GM18507 (cell line): ENCODE measurements at places on chromosomes 1 and 21.
A peak's percentile ranks its signal among the peaks of the same experiment; 100 is the strongest.

DNA sequence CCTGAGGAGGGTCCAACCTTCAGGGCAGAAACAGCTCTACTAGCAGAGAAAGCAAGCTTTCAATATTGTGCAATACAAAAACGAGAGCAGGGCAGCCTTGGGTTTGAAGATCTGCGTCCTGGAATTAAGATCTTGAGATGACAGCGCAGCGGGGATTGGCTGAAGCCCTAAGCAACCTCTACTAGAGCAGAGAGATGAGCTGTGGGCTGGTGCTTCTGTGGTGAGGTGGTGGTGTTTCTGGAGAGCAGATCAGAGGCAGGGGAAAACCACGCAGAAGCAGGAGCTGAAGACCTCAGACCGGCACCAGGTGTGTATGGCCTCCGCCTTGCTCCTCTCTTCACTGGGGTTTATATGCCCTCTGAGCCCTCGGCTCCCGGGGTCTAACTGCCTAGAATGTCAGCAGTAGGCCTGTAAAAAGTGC lies 12.5 kb downstream of the TRAF3IP3 start:
- peak; percentile 52 for DNase-seq

DNA sequence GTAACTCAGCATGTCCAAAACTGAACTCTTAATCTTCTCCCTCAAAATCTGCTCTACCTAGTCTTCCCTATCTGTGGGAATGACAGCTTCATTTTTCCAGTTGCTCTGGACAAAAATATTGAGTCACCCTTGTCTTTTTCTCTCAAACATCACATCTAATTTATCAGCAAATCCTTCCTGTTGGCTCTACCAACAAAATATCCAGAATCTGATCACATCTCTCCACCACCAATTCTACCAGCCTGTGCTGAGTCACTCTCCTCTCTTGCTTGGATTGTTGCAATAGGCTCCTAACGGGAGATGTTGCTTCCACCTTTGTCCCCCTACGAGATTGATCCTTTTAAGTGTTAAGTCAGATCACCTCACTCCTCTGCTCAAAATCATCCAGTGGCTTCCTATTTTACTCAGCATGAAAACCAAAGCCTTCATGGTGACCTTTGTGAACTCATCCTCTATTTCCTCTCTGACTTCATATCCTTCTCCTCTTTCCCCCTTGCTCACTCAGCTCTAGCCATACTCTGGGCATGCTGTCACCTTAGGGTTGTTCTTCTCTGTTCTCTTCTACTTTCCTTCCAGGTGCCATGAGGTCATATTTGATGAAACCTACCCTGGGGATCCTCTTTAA lies 21.5 kb upstream of the SMYD2 start:
- no peak for DNase-seq

DNA sequence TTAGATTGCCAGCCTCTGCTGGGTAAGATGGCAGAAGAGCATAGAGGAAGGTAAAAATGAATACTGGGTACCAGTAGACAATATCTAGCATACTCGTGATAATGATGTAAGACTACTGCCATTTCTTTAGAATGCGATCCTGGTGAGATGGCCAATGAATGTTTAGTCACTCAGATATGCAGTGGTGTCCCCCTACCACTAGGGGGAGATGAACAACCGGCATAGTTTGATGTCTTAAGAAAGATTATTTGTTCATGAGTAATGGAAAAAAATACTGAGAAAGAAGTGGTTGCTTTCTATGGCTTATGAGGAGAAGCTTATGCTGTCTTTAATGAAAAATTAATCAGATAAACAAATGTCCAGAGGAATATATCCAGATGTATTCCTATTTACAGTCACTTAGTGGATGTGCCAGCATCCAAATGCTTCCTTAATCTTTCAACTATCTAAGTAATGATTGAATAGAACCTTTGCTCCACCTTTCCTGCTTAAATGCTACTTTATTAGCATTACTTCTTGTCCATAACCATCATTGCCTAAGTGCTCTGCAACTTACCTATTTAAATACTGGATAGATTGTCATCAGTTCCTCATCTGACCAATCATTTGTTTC lies 256.6 kb downstream of the ST6GALNAC3 start:
- peak; percentile 15 for DNase-seq

DNA sequence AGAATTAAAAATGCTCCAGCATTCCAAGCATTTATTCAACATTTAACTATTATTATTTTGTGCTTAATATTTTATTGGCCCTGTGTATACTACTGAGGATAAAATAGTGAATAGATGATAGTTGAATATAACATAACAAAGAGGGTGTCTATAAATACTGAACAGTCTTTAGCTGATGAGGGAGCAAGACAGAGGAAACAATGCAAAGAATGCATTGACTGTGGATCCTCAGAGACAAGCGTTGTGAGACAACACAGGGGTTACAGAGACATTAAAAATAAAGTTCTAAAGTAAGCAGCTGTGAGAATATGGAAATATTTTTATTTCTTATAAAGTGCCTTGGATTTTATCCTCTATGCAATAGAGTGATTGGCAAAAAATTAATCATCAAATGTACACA lies 1133.1 kb downstream of the PLA2G4A start:
- no peak for DNase-seq

GRCh38 chr1:34263406-34263805 lies 86.7 kb downstream of the C1orf94 start:
- no peak for DNase-seq

DNA sequence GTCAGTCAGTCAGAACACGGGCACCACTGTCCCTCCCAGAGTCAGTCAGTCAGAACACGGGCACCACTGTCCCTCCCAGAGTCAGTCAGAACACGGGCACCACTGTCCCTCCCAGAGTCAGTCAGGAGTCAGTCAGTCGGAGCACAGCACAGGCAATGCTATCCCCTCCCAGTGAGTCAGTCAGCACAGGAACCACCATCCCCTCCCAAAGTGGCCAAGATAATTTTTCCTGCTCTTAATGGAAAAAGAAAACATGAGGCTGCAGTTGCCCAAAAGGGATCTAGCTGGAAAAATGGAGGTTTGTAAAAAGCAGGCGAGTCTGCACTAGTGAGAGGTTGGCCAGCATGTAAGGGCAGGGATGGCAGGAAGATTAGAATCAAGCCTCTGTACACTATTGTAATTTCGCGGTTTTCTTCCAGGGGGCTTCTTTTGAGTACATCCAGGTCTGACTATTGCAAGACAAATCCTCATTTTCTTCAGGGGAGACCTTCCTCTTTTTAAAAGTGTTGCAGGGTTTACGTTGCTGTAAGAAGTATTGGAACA lies 213.8 kb downstream of the SIPA1L2 start:
- DNase-seq: no peak

GRCh38 chr1:110209715-110210603 lies at the start of gene KCNC4:
KCNC4 (plus strand) TSS chr1:110210314; CDS start chr1:110211500, 1,186 bp downstream.
- DNase-seq: peak; percentile 83

DNA sequence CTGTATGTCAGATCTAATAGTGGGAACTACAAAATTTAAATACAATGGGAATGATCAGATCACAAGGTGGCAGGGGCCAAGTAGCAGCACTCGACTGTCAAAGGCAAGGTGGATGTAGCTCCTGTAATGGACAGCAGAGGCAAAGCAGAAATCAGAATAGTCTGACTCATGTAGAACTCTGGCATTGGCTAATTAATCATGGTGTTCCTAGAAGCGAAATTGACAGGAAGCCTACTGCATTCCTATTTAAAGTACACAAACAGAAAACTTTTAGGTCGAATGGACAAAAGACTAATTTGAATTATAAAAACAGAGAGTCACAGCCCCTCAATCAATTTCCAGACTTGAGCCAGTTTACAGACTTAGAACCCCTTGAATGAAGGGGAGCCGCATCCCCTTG lies 17.4 kb upstream of the IL12RB2 start:
- no peak for DNase-seq

GRCh38 chr21:40840401-40841125 lies 6.4 kb downstream of the DSCAM start:
- DNase-seq: no peak

- DNase-seq: no peak
These were observed 41.2 kb downstream of the RHBG start for GRCh38 chr1:156410238-156410637.

DNA sequence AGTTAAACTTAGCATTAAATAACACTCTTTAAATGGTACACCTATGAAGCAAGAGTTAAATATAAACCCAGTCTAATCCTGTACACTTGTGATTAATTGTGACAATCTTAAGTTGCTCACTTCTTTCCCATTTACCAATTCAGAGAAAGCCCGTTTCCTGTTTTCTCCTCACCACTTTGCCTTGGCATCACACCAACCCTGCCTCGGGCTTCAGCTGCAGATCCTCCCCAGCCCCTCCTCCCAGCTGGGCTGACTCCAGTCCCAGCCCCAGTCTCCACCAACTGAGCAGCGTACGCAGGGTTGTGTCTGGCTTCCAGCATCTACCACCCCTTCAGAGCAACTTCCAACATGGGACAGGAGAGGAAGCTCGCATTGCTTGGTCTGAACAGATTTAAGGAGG lies 4.1 kb downstream of the PYCR2 start:
- no peak for DNase-seq

- DNase-seq: no peak
These were observed 15.0 kb downstream of the C1orf52 start for GRCh38 chr1:85244271-85245061.

DNA sequence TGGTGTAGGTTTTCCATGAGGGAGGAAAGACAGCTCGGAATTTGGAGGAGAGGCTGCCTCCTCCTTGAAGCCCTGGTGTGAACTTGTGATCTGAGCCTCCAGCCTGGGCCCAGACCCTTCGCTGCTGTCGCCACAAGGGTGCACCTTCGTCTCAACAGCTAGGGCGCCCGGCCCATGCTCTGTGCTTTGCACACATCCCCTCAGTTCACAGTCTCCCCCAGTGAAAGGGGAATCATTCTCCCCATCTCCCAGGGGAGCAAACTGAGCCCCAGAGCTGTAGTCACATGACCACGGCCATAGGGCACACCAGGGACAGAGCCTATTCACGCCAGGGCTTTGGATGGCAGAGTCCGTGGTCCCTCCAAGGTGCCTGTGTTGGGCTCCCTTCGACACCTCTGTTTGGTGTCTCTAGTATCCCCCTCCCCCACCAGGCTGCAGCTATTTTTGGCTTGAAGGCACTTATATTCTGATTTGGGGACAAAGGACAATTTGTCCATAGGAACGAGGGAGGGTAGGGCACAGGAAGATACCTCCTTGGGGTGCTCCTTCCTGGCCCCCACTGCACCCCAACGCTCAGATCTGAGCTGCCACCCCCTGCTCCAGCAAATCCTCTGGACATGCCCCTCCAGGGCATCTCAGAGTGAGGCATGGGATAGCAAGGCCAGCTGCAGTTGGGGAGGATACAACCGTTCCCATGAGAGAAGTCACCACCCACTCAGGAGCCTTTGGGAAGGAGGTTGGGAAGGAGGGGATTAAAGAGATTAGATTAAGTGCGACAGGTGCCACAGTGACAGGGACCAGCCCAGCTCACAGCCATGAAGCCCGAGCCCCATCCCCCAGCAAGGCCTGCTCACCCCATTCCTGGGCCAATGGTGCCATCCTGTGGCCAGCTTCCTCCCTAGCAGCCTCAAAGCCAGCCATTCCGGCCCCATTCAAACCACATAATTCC lies 15.7 kb downstream of the MATN1 start:
- peak; percentile 61 for DNase-seq

- DNase-seq: no peak
These were observed 162.8 kb upstream of the KIAA0040 start for GRCh38 chr1:175355414-175355813.

GRCh38 chr1:60791226-60791625 lies 291.1 kb upstream of the NFIA start:
- DNase-seq: no peak

- DNase-seq: no peak
These were observed 292.7 kb downstream of the PRDM2 start for GRCh38 chr1:13992489-13993285.

GRCh38 chr1:189496768-189497167 lies 980.9 kb downstream of the BRINP3 start:
- no peak for DNase-seq

- DNase-seq: no peak
These were observed 48.8 kb downstream of the LRRC40 start for GRCh38 chr1:70156529-70157120.

DNA sequence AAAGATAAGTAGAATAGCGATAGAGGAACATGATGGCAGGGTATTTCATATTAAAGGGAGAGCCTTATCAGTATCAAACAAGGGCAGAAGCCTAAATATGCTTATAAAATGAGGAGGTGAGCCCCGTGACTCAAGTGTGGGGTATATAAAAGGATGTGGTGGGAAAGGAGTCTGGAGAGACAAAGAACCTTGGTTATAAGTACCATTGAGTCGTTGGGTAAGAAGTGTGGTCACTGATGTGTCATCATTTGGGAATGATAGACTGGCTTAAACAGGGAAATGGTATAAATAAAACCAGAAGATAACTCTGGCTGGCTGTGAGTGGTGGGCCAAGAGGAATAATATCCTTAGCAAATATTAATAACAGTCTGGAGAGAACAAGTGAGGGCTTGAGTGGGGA lies 10.9 kb upstream of the CD5L start:
- no peak for DNase-seq

DNA sequence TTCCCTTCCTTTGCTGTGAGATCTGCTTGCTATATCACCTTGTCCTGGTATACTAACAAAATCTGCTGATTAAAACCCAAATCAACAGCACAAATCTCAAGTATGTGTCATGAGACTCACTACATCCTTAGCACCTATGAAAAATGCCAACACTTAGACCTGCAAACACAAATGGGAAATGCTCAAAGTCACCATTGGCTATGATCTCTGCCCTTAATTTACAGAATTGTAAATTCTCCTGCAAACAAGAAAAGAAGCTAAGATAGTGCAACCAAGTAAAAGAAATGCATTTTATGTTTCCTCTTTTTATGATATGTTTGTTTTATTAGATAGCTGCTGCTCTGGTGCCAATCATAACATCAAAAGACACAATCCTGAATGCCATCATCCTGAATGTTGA lies 80.8 kb downstream of the DISC1 start:
- DNase-seq: no peak

DNA sequence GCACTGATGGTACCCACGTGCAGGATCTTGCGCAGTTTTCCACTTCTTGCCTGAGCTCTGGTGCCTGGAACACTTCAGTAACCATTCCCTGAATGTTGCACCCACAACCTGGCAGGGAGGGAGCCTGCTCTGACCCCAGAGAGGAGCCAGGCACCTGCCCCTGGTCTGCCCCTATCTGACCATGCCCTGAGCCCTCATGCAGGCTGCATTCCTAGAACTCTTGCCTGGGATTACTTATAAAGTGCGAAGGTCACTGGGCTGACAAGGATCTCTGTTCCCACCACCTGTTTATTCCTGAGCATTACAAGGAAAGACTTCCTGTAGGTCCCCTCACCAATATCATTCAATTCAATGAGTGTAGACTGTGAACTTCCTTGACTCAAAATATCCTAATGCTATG lies 191.9 kb upstream of the FMN2 start:
- no peak for DNase-seq

GRCh38 chr1:201705389-201705788 lies 123.6 kb upstream of the IPO9 start:
- no peak for DNase-seq
